ENCODE measurements at places on chromosomes 13 and 19. TPM values are rescaled to one million over a fixed set of nuclear protein-coding genes. Genes with fewer than 3 reads are reported as not detected.

Gene RHPN2
- total RNA-seq = 24.1 TPM

Gene CGB8
- not detected for total RNA-seq

Gene RDH13
- total RNA-seq = 93.2 TPM

Gene MKNK2
- total RNA-seq = 267 TPM

Gene AMER2
- 0.08 TPM for total RNA-seq

Gene PAF1
- total RNA-seq = 35.2 TPM

All from lower leg skin (tissue), 4 donors.